ENCODE measurements at places on chromosomes 1 and 21. TPM values are rescaled to one million over a fixed set of nuclear protein-coding genes. Genes with fewer than 3 reads are reported as not detected.
A peak's percentile ranks its signal among the peaks of the same experiment; 100 is the strongest.

DNA sequence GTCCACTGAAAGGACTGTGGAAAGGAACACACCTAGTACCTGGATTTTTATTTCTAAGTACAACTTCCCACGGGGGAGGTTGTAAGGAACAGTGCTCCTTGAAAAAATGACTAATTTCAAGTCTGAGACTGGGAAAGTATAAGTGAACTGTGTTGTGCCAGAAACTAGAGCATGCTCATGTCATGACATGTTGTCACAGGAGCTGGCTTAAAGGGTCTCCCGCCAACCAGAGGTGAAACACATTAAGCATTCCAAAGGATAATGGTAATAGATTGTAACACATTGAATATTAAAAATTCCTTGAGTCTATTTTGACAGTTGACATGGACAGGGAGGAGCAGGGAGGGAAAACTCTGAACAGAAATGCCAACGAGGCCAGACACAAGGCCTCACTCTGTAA lies 6.3 kb downstream of the ATP2B4 start:
- DNase-seq: no peak

The LEMD1 gene
- total RNA-seq: not detected

DNA sequence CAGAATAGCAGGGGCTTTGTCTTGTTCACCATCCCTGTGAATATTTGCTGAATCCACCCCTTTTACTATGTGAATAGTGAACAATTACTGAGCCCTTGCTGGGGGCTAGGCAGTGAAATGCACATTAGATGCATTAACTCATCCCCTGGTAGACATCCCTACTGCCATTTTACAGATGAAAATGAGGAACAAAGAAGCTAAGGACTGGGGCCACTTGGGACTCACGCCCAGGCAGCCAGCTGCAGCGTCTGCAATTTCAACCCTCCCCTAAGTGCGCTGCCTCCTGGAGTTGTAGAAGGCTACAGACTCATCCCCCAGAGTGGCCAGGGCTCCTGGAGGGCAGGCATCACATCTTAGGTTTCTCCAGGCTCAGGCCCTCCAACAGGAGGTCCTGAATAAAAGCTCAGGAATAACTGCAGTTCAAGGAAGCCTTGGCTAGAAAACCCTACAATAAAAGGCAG lies 31.6 kb downstream of the CAPZB start:
- no peak for DNase-seq

GRCh38 chr1:92473781-92474495 lies 12.8 kb downstream of the GFI1 start:
- DNase-seq: no peak

DNA sequence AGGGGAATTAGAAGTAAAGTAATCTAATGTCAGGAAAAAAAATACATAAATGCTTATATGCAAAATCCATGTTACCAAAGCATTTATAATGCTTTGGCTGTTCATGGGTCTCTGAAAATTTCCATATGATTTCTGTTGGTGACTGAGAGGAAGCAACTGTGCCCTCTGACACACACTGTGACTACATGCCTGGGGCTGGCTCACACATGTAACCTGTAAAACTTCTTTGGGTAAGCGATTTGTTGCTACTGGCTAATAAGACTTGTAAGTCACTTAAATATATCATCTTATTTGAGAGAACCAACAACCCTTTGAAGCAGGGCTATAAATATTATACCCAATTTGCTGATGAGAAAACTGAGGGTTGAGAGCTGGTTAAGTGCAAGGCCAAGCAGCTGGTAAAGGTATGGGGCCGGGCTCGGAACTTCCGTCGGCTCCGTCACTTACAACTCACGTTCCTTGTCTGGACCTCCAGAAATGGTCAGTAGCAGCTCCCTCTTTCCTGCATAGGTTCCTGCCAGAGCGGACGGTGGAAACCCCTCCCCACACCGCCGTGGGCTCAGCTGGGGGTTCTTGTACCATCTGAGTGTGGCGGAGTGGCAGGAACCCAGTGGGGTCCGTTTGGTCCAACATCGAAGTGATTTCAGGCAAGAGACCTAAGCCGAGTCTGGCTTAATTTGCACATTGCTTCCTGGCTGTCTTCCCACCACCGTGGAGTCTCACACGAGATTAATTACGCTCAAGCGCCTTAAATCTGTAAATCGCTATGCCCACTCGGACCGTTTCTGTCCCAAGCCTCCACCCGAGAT lies 714 bp downstream of the DFFA start:
- DNase-seq: peak; percentile 16

The CLIC6 gene
- total RNA-seq: 8.2 TPM

DNA sequence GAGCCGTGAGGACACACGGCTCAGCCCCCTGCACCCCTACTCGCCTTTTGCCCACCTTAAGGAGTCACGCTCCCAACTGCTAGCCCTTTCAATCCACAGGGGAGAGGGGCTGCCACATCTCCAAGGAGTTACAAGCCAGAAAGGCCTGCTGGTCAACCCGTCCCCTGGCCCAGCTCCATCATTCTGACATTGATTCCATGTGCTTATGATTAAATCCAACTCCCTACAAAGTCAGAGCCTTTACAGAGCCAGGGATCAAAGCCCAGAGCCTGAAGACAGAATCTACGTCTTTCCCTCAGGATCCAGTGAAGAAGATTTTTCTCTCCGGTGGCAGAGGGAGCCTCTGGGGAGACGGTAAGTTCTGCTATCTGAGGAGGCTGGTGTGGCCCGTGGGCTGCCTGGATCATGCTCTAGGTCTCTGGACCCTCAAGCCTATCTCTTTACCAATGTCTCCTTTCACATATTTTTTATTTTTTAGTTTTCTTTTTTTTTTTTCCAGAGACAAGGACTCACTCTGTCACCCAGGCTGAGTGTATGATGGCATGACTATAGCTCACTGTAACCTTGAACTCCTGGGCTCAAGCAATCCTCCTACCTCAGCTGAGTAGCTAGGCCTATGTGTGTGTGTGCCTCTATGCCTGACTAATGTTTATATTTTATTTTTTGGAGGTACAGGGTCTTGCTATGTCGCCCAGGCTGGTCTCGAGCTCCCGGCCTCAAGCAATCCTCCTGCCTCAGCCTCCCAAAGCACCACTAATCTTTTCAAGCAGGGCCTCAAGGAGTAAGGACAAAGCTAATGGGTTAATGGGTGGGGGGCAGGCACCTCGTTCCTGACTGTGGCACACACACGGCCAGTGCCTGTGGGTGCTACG lies 61.3 kb downstream of the SLC66A1 start:
- DNase-seq: no peak

DNA sequence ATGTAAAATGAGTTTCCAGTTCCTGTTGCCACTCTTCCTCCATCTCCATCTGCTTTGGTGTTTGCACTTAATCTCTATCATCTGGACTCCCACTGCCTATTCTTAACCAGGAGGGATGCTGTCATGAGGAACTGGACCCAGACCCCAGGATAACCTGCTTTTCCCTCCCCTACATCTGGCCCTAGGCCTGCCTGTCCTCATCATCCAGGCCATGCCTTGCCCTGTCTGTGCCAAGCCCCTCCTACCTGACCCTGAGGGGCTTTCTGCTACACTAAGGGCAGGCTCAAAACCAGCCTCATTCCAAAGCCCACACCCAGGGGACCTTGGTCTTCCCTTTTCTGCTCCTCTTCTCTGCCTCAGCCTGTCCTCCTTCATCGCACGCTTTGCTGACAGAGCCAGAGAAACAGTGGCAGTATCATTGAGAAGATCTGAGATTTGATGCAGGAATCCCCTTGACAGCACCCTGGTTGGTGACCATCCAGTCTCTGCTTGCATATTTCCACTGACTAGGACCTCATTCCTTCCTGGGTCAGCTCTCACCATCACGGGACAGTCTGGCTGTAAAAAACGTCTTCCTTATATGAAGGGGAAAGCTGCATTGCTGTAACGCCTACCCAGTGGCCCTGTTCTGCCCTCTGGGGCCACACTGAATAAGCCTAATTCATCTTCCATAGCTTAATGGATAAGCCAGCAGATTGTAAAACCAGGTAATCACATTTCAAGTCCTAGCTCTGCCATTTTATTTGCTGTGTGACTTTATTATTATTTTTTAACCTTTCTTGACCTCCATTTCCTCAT lies 38.8 kb downstream of the PLXNA2 start:
- no peak for DNase-seq

The GPR25 gene
- total RNA-seq: not detected

GRCh38 chr1:119743308-119743707 lies 25.4 kb downstream of the HMGCS2 start:
- no peak for DNase-seq

The MAN1C1 gene
- total RNA-seq: 2.2 TPM

- DNase-seq: no peak
Measured at GRCh38 chr1:209409780-209410179, 173.7 kb upstream of the CAMK1G start.

The EXOSC10 gene
- 21.7 TPM for total RNA-seq

The CFAP141 gene
- total RNA-seq: not detected

The TMCC2 gene
- 7.2 TPM for total RNA-seq

The RIPPLY3 gene
- total RNA-seq: not detected

- DNase-seq: no peak
Measured at GRCh38 chr21:37319551-37319950, 47.0 kb upstream of the DYRK1A start.

DNA sequence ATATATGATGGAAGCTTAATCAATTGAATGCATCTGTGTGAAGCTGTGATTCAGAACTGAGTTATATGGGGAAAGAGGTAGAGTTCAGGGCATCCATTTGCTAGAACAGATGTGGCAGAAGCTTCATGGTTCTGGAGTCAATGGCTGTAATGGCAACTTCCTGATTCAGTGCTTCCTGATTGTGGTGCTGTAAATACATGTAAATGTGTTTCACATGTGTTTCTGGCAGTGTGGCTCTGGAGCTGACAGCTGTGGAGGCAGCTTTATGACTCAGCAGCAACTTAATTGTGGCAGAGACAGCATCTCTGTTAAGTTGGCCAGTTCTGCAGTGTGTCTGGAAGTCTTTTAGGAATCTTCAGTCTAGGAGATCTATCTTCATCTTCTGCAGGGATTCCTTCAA lies 226.6 kb upstream of the ZRANB2 start:
- DNase-seq: no peak

DNA sequence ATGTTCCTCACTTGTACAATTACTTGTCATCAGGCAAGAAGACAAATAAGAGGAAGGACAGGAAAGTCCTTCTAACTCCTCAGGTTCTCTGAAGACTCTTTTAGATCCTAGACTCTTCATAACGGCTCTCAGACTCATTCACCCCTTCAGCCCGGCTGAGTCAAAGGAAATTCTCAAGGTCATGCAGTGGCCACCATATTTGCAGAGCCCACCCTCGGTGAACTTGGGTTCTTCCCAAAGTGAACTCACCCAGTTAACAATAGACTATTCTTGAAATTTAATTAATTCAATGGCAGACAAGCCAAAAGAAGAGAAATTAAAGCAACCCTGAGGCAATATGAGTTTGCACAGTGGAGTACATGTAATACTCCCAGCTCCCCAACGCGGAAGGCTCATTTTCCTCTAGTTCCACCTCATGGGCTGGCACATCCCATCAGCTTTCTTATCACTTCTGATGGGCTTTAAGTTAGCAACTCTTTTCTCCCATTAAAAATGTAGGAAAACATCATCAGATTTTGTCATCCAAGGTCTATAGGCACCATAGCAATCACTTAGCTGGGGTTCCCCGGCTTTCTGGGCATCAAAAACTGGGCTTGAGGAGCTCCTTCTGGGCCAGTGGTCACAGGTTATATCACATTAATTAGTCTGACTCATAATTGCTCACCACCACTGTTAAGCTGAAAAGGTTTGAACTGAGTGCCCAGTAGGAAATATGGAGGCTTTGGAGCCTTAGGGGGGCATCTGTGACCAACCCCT lies 27.8 kb upstream of the TIAM1 start:
- DNase-seq: no peak

DNA sequence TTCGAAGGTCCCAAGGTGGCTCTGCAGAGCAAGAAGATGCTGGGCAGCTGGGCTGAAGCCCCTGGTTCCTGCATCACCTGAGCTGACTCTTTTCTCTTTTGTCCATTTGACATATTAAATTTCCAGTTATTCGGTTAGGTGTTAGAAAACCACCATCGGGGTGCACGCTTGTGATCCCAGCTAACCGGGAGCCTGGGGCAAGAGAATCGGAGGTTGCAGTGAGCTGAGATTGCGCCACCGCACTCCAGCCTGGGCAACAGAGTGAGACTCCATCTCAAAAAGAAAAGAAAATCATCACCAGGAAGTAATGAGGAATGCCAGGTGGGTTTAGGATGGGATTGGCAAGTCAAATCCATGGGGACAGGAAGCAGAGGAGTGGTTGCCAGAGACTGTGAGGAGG lies 76.3 kb upstream of the ZC3H12A start:
- DNase-seq: no peak

The GPR37L1 gene
- not detected for total RNA-seq

The GNAT2 gene
- not detected for total RNA-seq

DNA sequence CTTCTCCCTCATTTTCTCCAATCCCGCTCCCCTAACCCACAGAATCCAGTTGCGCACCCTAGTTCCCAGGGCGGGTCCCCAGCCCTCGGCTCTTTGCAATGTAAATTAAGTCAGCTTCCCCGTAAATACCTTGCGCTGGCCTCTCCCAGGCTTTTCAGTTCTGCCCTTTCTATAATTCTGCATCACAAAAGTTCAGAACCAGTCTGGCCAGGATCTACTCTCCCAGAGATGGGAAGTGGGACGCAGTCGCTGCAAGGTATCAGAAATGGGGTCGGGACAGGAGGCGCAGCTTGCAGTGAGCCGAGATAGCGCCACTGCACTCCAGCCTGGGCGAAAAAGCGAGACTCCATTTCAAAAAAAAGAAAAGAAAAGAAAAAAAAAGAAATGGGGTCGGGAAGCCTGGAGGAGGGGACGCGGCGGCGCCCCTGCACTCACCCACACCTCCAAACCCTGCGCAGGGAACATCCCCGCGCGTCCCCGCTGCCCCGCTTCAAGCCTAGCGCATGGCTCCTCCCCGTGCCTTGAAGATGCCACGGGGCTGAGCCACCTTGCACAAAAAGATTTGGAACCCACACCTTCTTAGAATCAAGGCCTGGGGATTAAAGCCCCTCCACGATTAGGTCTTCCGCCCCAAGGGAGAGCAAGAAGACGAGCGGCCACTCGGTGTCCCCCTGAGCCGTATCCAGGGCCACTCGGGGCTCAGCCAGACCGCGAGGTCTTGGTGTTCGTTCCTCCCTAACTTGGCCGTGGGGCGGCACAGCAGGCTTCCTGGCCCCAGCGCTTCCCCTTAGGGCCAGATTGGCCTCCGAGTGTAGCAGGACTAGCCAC lies 27.2 kb upstream of the ITLN2 start:
- DNase-seq: no peak

DNA sequence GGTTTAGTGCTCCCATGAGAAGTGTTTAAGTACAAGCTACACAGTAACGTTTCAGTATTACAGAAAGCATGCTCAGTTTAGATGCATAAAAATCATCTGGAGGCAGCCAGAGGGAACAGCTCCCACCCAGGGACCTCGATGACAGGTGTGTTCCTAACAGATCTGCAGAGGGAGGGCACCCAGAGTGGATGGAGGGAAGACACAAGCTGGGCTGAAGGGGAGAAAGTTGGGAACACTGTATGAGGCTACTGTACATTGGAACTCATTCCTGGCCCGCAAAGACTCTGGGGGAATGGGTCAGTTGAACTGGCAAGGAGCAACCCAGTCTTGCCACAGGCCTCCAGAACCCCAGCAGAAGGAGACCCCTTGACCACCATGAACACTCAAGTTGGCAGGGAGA lies 52.4 kb downstream of the ZP4 start:
- no peak for DNase-seq

The CFHR1 gene
- total RNA-seq: not detected

All from psoas muscle (tissue), 8 donors.